T-helper 1 cell (primary cell): ENCODE measurements at places on chromosomes 1 and 21.

DNA sequence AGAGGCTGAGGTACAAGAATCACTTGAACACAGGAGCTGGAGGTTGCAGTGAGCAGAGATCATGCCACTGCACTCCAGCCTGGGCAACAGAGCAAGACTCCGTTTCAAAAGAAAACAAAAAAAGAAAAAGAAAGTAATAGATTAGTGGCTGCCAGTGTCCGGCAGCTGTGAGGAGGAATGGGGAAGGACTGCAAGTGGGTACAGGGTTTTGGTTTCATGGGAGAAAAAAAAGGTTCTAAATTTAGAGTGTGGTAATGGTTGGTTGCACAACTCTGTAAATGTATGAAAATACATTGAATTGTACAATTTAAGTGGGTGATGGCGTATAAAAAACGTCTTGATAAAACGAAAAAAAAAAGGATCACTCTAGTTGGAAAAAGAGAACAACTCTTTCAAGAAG is 6.7 kb downstream of the TAF1A start:
- DNase-seq: no peak

GRCh38 chr1:43621386-43621785 is 28.6 kb upstream of the KDM4A start:
- DNase-seq: no peak

- no peak for DNase-seq
Measured at GRCh38 chr1:215543191-215543606, 23.9 kb upstream of the KCTD3 start.

DNA sequence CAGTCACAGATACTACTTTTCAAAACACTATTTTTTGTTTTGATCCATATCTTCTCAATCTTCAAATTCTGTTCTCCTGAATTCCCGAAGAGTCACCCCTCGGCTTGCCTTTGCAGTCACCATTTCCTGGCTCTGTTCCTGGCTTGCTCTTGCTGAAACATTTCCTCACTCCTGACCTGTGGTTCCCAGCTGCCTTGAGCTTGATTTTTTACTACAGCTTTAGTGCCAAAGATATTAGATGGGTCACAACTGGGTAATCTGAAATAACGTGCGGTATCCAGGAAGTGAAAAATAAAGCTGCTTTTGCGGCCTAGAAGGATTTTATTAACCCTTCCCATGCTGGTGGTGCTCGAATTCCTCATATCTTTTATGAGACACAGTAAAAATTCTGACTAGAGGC is 318.8 kb downstream of the PCP4 start:
- DNase-seq: no peak

DNA sequence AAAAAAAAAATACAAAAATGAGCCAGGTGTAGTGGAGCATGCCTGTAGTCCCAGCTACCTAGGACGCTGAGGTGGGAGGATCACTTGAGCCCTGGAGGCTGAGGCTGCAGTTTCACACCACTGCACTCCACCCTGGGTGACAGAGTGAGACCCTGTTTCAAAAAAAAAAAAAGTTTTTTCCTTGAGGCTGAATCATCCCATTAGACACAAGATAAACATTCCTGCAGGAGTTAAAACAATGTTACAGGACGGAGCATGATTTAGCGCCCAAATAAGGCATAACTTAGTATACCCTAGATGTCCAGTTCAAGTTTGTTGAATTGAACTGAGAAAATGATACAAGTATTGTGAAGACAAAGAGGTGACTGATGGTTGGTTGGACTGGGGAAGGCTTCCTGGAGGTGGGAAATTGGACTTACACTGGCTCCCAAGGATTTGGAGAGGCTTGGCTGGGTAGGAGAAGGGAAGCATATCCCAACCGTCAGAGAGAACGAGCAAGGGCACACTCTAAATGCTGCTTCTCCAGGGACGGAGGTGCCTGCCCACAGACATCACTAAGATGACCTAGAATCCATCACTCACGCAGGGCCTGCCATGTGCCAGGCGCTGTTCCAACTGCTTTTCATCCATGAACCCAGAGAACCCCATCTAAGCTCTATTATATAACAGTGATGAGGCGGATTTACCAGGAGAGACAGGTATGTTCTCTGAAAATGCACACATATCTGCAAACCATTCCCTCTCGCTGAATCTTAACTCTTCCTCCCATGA is 610.6 kb downstream of the KIF26B start:
- DNase-seq: no peak

DNA sequence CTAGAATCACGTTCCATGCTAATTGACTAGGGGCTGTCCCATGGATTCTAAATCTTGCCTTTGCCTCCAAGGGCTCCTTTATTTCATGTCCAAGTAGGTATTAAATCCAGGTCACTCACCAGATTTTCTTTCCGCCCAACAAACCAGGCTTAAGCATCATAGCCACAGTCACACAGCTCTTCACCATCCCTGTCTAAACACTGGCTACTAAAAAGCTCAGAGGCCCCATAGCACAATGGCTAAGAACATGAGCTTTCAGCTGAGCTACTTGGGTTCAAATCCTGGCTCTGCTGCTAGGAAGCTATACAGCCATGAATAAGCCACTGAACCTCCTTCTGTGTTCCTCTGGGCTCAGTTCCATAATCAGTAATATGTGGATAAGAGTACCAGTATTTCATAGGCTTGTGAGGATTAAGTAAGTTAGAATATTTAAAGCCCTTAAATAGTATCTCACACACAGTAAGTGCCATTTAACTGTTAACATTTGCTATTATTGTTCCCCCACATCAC is 277.2 kb upstream of the GJB5 start:
- no peak for DNase-seq

GRCh38 chr1:1627829-1628753 is 3.9 kb upstream of the MMP23B start:
- no peak for DNase-seq
